Left colon (tissue), 2 donors: ENCODE measurements at places on chromosomes 2 and 18. TPM values are rescaled to one million over a fixed set of nuclear protein-coding genes. Genes with fewer than 3 reads are reported as not detected.

TPO gene
- total RNA-seq = 1.5 TPM

- peak; percentile 28 for DNase-seq
Measured at GRCh38 chr2:181656450-181657291, at the start of gene CERKL. Gene CERKL, minus strand, starts transcription at chr2:181657105. Its CDS starts 99 bp downstream, at chr2:181657006.

RAPGEF4 gene
- 2.3 TPM for total RNA-seq

STARD6 gene
- total RNA-seq = not detected

GRCh38 chr2:56191617-56192016 is 7.8 kb downstream of the CCDC85A start:
- no peak for DNase-seq

DNA sequence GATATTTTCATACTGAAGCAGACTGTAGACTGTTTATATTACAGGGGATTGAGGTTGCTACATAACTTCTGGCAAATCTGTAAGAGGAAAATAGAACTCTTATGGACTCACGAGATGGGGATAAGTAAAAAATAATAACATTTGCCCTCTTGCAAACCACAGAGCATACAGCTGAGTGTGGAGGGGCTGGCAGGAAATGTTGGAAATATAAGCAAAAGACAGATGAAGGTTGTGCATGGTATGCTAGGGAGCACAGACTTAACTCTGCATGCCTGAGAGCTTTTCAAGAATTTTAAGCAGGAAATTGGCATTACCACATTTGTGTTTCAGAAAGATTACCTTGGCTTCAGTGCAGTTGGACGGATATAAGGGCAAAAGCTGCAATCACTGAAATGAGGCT is 411.1 kb downstream of the RAD51AP2 start:
- no peak for DNase-seq

PRSS56 gene
- not detected for total RNA-seq

GRCh38 chr2:27716301-27717069 is 52.8 kb downstream of the SLC4A1AP start:
- no peak for DNase-seq

DNA sequence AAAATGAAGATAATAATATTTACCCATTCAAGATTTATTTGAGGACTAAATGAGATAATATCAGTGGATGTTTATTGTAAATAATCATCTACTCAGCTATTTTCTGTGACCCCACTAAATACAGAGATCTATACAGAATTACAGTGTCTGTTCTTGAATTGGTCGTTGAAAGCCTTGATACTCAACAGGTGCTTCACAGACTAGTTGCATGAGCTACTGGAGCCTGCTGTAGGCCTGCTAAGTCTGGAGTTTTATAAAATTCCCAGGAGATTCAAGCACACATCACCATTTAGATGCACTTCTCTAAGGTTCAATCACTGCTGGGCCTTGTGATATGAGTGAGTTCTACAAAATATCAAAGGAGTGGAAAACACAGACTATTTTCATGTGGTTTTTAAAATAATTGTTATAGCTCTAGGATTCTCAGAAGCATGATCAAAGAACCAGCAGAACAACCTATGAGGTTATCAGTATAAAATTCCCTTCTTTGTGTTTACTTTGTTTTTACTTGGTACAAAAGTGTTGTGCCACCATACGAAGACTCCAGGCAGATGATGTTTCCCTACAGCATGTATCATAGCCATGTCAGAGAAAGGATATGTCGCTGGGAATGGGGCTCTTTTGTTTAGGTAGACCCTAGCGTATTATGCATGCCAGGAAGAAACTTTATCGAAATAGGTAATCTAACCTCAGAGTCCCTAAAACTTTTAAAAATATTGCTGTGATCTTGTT is 7.1 kb downstream of the SULT1C4 start:
- no peak for DNase-seq

GRCh38 chr2:67451086-67451832 is 54.1 kb downstream of the ETAA1 start:
- DNase-seq = no peak

SCLY gene
- total RNA-seq = 12.8 TPM

DNA sequence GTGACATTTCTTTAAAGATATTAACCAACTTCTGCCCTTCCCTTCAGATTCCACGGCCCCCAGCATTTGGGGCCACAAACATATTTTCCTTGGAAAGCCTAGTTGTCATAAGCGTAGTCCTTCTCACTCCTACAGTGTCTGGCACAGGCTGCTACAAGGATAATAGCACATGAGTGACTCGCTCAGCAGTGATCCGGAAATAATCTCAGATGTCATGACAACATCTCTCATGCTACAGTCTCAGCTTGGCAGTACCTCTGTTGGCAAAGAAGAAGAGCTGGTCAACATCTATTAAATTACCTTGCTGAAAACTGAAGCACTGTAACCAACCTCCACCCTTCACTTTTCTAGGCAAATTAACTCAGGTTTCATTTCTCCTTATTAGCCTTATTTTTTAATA is 351.7 kb downstream of the RAD51AP2 start:
- no peak for DNase-seq

GRCh38 chr2:112493858-112494648 is 12.1 kb downstream of the TTL start:
- DNase-seq = no peak

GRCh38 chr2:31079665-31080064 is 58.6 kb downstream of the GALNT14 start:
- no peak for DNase-seq

- DNase-seq = no peak
Measured at GRCh38 chr2:191800874-191801273, 46.0 kb downstream of the CAVIN2 start.

GRCh38 chr18:8699948-8700347 is 5.4 kb upstream of the MTCL1 start:
- no peak for DNase-seq

REG3A gene
- 3.7 TPM for total RNA-seq

DNA sequence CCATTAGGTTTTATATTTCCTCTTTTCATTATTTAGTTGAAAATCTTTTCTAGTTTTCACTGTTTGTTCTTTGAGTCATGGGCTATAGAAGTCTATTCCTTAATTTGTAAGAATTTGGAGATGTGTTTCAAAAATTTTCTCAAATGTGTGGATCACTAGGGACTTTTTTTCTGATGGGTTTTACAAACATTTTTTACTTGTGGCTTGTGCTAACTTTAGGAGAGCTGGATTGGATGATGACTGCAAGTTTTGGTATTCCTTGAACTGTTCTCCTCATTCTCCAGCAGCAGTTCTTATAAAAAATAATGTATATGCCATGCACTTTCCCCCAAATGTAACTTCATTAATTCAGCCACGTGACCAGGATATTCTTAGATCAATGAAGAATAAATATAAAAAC is 94.7 kb upstream of the CWC22 start:
- DNase-seq = no peak

LGALSL gene
- total RNA-seq = 45.5 TPM

AFF3 gene
- total RNA-seq = 4.7 TPM

DNA sequence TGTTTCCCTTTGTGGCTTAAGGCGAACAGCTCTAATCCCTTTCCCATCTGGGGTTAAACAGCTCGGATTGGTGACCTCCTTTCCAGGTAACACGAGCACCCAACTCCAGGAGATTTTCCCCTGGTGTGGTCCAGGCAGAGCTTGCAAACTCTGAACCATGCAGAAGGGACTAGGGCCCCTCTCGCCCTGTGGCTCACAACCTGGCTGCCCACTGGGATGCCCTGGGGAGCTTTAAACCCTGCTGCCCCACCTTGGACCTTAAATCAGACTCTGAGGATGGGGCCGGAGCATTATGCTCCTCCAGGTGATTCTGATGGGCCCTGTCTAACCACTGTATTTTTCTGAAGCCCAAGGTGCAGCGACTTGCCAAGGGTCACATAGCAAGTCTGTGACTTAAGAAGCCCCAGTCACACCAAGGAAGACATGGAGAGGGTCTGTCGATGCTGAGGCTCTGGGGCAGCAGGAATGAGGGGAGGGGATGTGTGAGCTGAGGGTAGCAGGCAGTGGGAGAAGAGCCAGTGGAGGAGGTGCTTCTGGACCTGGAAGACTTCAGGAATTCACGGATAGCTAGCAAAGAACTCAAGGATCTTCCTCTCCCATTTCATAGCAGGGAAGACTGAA is 5.9 kb downstream of the ARID5A start:
- DNase-seq = no peak

AGXT gene
- 0.59 TPM for total RNA-seq

DNA sequence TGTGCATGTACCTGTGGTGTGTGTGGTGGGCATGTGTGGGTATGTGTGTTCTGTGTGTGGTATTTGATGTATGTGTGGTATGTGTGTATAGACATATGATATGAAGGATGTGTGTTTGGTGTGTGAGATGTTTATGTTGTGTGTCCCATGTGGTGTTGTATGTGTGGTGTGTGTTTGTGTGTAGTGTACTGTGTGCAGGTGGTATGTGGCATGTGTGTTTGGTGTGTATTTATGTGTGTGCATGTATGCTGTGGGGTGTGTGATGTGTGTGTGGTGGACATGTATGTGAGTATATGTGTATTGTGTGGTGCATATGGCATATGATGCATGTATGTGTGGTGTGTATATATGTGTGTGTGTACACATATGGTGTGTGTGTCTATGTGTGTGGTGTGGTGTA is 718.8 kb upstream of the SOX11 start:
- DNase-seq = no peak

DNA sequence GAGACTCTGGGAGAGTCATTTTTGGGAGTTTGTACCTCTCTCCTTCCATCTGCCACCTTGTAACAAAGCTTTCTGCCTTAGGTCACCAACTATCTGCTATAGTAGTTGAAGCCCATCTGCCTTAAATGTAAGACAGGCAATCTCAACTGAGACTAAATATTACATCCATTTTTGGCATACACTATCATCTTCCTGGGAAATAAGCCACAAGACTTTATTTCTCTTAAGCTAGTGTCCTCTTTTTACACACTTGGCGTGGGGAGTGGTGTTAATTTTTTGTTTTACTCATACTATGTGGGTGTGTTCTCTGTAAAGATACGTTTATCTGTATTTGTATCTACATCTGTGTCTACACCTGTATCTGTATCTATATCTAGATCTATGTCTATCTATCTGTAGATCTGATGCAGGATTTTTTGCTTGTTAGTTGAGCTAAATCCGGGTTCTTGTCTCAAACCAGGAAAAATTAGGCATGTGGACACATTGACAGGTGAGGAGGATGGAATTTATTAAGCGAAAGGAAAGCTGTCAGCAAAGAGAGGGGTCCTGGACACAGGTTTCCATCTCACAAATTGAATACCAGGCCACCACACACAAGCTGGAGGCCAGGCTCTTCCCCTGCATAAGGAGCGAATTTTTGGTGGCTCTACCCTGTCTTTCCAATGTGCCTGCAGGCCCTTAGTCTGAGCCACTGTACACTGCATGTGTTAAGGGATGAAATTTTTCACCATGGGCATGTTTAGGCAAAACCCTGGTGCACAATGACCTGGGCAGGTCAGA is 64.8 kb upstream of the RND3 start:
- no peak for DNase-seq

RPRM gene
- total RNA-seq = not detected

GRCh38 chr2:131400849-131401248 is 36.9 kb upstream of the RAB6D start:
- DNase-seq = no peak

CFAP53 gene
- 0.24 TPM for total RNA-seq

GRCh38 chr2:133485868-133486267 is 82.4 kb downstream of the NCKAP5 start:
- DNase-seq = no peak

DNA sequence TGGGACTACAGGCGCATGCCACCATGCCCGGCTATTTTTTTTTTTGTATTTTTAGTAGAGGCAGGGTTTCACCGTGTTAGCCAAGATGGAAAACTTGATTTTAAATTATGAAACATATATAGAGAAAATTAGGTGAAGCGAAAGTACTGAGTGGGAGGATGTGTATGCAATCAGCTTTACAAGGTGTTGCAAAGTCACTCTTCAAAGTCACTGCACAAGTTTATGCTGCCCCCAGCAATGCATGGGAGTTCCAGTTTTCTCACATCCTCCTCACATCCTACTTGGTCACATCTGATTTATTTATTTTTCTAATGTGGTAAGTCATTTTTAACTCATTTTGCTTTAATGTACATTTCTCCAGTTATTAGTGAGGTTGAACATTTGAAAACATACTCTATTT is 49.2 kb upstream of the CHN1 start:
- DNase-seq = no peak

CAD gene
- 13.9 TPM for total RNA-seq

GRCh38 chr2:193793914-193794313 is 1599.2 kb upstream of the TMEFF2 start:
- DNase-seq = no peak

DSEL gene
- total RNA-seq = 2.2 TPM

DIPK1C gene
- total RNA-seq = 0.14 TPM

- DNase-seq = no peak
Measured at GRCh38 chr2:106546391-106546990, 59.3 kb downstream of the CD8B2 start.

DNA sequence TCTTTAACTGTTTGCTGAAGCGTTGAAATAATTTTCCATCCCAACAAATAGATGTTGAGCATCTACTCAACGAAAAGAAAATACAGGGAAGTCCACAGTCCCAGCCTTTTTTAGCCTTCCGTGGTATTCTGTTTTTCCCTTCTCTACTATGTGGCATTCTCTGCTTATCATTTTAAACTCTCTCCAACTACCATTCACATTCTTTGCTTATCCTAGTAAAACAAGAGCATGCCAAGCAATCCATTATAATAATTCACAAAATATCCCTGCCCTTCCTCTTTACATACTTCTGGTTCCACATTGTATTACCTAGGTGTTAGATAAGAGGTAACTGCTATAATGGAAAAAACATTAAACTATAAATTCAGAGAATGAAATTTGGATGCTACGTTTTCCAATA is 1.6 kb upstream of the SESTD1 start:
- DNase-seq = no peak

DNA sequence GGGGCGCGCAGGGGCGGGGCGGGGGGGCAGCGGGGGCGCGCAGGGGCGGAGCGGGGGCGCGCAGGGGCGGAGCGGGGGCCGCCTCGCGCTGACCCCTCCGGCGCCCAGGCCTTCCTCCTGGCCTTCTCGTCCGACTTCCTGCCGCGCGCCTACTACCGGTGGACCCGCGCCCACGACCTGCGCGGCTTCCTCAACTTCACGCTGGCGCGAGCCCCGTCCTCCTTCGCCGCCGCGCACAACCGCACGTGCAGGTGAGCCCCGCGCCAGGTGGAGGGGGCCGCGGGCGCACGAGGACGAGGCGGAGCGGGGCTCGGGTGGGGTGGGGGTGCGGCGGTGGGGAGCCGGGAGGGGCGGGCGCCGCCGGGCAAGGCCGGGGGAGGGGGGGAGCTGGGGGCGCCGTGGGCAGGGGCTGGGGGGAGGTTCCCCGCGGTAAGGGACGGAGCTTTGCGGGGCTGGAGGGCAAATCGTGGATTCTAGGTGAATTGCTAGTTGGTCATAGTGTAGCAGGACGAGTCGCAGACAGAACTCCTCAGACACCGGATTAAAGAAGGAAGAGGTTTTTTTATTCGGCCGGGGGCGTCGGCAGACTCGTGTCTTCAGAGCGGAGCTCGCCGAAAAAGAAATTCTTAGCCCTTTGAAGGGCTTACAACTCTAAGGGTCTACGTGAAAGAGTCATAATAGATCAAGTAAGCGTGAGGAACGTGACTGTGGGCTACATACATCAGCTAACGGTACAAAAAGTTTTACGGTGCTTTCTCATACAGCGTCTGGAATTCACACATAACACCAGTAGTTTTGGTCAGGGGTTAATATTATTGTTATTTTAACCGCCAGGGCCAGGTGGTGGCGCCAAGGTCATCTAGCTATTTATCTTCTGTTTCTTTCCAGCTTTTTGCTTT is 29.9 kb downstream of the ANO7 start:
- peak; percentile 57 for DNase-seq

- DNase-seq = no peak
Measured at GRCh38 chr2:240759459-240759858, 60.6 kb downstream of the KIF1A start.
